ENCODE measurements at places on chromosomes 6 and 20. TPM values are rescaled to one million over a fixed set of nuclear protein-coding genes. Genes with fewer than 3 reads are reported as not detected.

Gene CYP24A1
- 0.98 TPM for total RNA-seq

Gene HLA-DRB5
- not detected for total RNA-seq

Gene DCDC2
- total RNA-seq: not detected

Gene FKBP5
- 5.3 TPM for total RNA-seq

Data from fibroblast of the aortic adventitia (primary cell).